ENCODE measurements at places on chromosomes 4 and X.

GRCh38 chr4:6548201-6548881 is 26.6 kb upstream of the MAN2B2 start:
- H3K36me3 ChIP-seq: no peaks in the 10 kb centered on the region
- DNase-seq: peak; percentile 61
- peaks cover 88% of the 10 kb centered on the region for H3K27me3 ChIP-seq
- no peak overlapping the region for H3K27ac ChIP-seq
- H3K4me1 ChIP-seq: no peaks in the 10 kb centered on the region

GRCh38 chrX:46849933-46850332 is 13.1 kb downstream of the RP2 start:
- H3K4me1 ChIP-seq: no peaks in the 10 kb centered on the region
- no peak overlapping the region for H3K27ac ChIP-seq
- no peak for DNase-seq
- H3K36me3 ChIP-seq: peaks cover 35% of the 10 kb centered on the region
- H3K27me3 ChIP-seq: no peaks in the 10 kb centered on the region
- no peak overlapping the region for H3K4me3 ChIP-seq

DNA sequence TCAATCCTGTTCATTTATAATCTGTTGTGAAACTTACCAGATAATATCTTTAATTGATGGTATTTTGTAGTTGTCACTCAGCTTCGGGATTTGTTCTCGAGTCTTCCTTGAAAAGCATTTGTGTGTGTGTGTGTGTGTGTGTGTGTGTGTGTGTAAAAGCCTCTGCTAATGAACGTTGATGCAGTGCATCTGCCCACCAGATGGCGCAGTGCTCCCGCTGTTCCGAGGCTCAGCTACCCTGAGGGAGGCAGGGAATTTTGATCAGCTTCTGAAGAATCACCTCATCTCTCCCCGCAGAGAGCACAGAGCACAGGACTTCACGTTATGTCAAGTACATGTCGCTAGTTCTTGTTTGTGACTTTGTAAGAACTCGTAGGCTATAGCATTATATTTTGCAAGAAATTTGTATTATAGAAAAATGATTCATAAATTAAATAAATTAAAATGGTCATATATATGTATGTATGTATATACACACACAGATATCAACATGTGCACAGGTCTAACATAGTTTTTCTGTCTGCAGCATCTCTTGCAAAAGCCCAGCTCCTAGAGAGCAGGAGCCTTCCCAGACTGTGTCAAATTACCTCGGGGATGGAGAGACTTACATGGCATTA is 316.7 kb upstream of the IGFBP7 start:
- H3K4me1 ChIP-seq: peaks cover 13% of the 10 kb centered on the region
- no peak overlapping the region for H3K27ac ChIP-seq
- peaks cover 10% of the 10 kb centered on the region for H3K27me3 ChIP-seq
- DNase-seq: peak; percentile 80
- peaks cover under 1% of the 10 kb centered on the region for H3K36me3 ChIP-seq

DNA sequence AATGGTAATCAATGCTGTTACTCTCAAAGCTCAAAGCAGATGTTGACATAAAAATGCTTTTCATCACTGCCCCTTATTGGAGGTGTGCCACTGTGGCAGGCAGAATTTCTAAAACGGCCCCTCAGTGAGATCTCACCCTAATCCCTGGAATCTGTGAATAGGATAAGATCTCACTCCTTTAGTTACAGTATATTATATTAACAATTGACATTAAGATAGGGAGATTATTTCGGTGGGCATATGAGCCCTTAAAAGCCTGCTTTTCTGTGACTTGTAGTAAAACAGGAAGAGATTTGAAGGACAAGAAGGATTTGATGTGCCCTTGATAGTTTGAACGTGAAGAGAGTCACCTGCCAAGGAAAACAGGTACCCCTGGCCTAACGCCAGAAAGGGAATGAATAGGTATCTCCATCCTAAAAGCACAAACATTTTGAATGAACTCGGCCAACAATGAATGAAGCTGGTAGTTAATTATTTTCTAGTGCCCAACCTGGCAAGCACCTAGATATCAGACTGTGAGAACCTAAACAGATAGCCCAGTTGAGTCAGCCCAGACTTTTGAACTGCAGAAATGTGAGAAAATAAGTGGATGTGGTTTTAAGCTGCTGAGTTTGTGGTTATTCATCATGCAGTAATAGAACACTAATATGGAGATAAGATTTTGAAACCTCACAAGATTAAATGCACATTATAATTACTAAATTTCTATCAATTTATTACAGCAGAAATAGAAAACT is 881.6 kb downstream of the PCDH18 start:
- H3K4me3 ChIP-seq: no peak overlapping the region
- no peak for DNase-seq
- no peaks in the 10 kb centered on the region for H3K4me1 ChIP-seq
- no peak overlapping the region for H3K27ac ChIP-seq

- no peak overlapping the region for H3K4me3 ChIP-seq
- peaks cover 6% of the 10 kb centered on the region for H3K4me1 ChIP-seq
- no peaks in the 10 kb centered on the region for H3K27me3 ChIP-seq
- H3K27ac ChIP-seq: no peak overlapping the region
- H3K36me3 ChIP-seq: peaks cover 89% of the 10 kb centered on the region
Observed at GRCh38 chrX:115911967-115912366, 258.6 kb upstream of the AGTR2 start.

GRCh38 chr4:31598639-31599038 is 878.5 kb downstream of the PCDH7 start:
- no peaks in the 10 kb centered on the region for H3K27me3 ChIP-seq
- no peaks in the 10 kb centered on the region for H3K4me1 ChIP-seq
- H3K36me3 ChIP-seq: no peaks in the 10 kb centered on the region
- H3K27ac ChIP-seq: no peak overlapping the region
- H3K4me3 ChIP-seq: no peak overlapping the region
- no peak for DNase-seq

DNA sequence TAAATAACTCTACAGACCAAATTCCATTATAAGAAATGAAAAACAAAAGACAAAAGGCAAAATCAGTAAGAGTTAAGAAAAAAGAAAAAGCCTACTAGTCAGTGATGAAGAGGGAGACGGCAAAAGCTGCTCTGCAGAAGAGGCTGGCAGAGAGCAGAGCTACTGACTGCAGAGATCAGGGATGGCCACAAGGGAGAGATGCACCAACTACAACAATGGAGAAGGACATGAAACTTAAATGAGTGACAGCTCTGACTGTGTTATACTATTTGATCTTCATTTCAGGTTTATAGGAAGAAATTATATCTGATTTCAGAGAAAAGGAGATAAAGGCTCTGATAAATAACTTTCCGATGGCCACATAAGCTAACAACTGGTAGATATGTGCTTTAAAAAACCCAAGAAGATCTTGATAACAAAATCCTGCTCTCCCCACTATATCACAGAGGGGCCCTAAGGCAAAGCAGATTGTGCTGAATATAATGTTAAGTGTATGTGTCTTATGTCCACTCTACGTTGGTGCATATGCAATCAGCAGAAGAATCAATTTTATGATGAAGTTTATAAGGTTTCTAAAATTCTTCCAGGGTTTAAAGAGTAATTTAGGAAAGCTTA is 58.4 kb upstream of the COX18 start:
- no peaks in the 10 kb centered on the region for H3K27me3 ChIP-seq
- H3K36me3 ChIP-seq: peaks cover 56% of the 10 kb centered on the region
- no peaks in the 10 kb centered on the region for H3K4me1 ChIP-seq

DNA sequence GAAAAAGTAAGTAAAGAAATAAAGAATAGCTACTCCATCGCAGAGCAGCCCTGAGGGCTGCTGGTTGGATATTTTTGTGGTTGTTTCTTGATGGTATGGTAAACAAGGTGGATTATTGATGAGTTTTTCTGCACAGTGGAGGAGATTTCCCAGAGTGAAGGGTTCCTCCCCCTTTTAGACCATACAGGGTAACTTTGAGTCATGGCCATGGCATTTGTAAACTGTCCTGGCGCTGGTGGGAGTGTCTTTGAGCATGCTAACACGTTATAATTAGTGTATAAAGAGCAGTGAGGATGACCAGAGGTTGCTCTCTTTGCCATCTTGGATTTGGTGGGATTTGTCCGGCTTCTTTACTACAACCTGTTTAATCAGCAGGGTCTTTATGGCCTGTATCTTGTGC is 128.2 kb downstream of the ASMT start:
- no peak overlapping the region for H3K27ac ChIP-seq
- DNase-seq: no peak

DNA sequence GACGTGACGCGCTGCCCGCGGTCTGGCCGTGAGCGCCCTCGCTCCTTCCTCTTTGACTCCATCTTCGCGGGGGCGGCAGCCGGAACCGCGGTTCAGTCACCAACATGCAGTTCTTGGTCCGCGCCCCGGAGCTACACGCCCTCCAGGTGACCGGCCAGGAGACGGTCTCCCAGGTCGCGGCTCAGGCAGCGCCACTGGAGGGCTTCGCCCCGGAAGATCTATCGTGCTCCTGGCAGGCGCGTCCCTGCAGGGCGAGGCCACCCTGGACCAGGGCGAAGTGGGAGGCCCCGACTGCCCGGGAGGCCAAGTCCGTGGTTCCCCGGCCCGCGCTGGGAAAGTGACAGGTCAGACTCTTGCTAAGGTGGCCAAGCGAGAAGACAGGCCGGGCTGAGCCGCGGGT is 2.9 kb downstream of the TRIML2 start:
- peaks cover 3% of the 10 kb centered on the region for H3K36me3 ChIP-seq
- H3K27me3 ChIP-seq: peaks cover 15% of the 10 kb centered on the region
- H3K27ac ChIP-seq: no peak overlapping the region
- no peak overlapping the region for H3K4me3 ChIP-seq

DNA sequence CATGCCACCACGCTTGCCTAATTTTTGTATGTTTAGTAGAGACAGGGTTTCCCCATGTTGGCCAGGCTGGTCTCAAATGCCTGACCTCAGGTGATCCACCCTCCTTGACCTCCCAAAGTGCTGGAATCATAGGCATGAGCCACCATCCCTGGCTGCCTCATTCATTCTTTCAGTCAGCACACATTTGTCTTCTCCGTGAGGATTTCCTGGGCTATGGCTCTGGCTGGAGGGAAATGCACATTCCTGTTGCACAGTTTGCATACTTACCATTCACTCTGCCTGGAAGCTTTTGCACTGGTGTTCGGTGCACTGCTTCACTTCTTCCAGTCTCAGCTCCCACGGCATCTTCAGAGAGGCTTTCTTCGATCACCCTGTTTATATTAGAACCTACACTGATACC is 267.8 kb downstream of the STIM2 start:
- H3K27me3 ChIP-seq: peaks cover 15% of the 10 kb centered on the region
- no peak overlapping the region for H3K4me3 ChIP-seq
- H3K27ac ChIP-seq: no peak overlapping the region
- no peaks in the 10 kb centered on the region for H3K36me3 ChIP-seq
- H3K4me1 ChIP-seq: peaks cover 5% of the 10 kb centered on the region

- no peak overlapping the region for H3K4me3 ChIP-seq
- no peak overlapping the region for H3K27ac ChIP-seq
- H3K27me3 ChIP-seq: no peaks in the 10 kb centered on the region
- DNase-seq: no peak
Observed at GRCh38 chrX:56279863-56280262, 47.7 kb downstream of the KLF8 start.

GRCh38 chrX:23811108-23811651 is 28.2 kb downstream of the SAT1 start:
- peak overlapping the region; percentile 33 for H3K27ac ChIP-seq
- H3K36me3 ChIP-seq: no peaks in the 10 kb centered on the region
- no peaks in the 10 kb centered on the region for H3K27me3 ChIP-seq

- no peak overlapping the region for H3K27ac ChIP-seq
- no peaks in the 10 kb centered on the region for H3K4me1 ChIP-seq
- no peaks in the 10 kb centered on the region for H3K36me3 ChIP-seq
- no peaks in the 10 kb centered on the region for H3K27me3 ChIP-seq
- no peak for DNase-seq
Observed at GRCh38 chr4:117425636-117426035, 340.3 kb upstream of the TRAM1L1 start.

GRCh38 chr4:8722556-8722955 is 130.0 kb downstream of the CPZ start:
- H3K36me3 ChIP-seq: no peaks in the 10 kb centered on the region
- peaks cover 23% of the 10 kb centered on the region for H3K27me3 ChIP-seq
- no peak overlapping the region for H3K27ac ChIP-seq

DNA sequence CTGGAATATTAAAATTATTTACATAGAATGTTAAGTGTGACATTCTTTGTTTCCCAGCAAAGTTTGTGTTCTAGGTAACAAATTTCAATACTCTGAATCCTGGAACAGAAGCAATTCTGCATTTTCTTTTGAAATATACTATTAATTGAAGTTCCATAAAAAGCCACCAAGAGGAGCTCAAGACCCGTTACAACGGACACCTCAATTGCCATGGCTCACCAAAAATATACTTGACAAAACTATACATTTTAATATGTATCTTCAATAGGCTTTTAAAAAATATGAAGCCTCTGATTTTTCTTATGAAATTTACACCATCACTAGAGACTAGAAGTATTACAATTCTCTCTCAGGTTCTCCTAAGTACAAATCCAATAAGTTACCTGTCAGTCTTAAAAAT is 111.4 kb downstream of the NYX start:
- peaks cover 9% of the 10 kb centered on the region for H3K36me3 ChIP-seq
- peaks cover 7% of the 10 kb centered on the region for H3K4me1 ChIP-seq
- peaks cover 3% of the 10 kb centered on the region for H3K27me3 ChIP-seq
- DNase-seq: no peak
- no peak overlapping the region for H3K4me3 ChIP-seq
- no peak overlapping the region for H3K27ac ChIP-seq

GRCh38 chrX:133402830-133403625 is 12.3 kb downstream of the GPC4 start:
- no peak for DNase-seq
- no peak overlapping the region for H3K4me3 ChIP-seq
- peak overlapping the region; percentile 43 for H3K27ac ChIP-seq
- H3K4me1 ChIP-seq: peaks cover 26% of the 10 kb centered on the region

- peaks cover 8% of the 10 kb centered on the region for H3K27me3 ChIP-seq
- DNase-seq: no peak
- no peak overlapping the region for H3K27ac ChIP-seq
- no peak overlapping the region for H3K4me3 ChIP-seq
- H3K4me1 ChIP-seq: peaks cover 43% of the 10 kb centered on the region
Observed at GRCh38 chr4:42331914-42332368, 65.3 kb upstream of the SHISA3 start.

GRCh38 chrX:70592091-70592490 is 147.5 kb downstream of the DLG3 start:
- H3K27ac ChIP-seq: no peak overlapping the region
- no peak for DNase-seq
- no peaks in the 10 kb centered on the region for H3K36me3 ChIP-seq
- H3K27me3 ChIP-seq: no peaks in the 10 kb centered on the region
- H3K4me3 ChIP-seq: no peak overlapping the region
- H3K4me1 ChIP-seq: no peaks in the 10 kb centered on the region

GRCh38 chr4:13054420-13054970 is 429.6 kb downstream of the RAB28 start:
- no peak overlapping the region for H3K27ac ChIP-seq
- H3K4me1 ChIP-seq: no peaks in the 10 kb centered on the region
- no peak overlapping the region for H3K4me3 ChIP-seq
- H3K36me3 ChIP-seq: no peaks in the 10 kb centered on the region
- DNase-seq: no peak

DNA sequence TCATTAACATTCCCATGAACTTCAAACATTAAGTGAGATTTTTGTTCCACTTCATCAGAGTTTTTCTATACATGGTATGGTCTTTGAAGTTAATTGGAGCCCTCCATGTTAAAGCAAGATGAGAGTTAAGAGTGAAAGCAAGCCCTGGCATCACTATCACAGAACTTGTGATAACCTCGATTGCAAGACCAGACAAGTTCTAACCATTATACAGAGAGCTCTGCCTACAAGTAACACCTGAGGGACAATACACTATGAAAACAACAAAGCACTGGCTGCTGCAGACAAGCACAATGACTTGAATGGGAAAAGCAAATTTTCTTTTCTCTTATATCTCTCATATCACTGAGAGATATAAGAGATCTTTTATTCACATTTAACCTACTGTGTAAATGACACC is 126.6 kb upstream of the GYPA start:
- no peak overlapping the region for H3K4me3 ChIP-seq
- H3K27ac ChIP-seq: no peak overlapping the region
- no peaks in the 10 kb centered on the region for H3K4me1 ChIP-seq
